ENCODE measurements at places on chromosomes 12 and 14. TPM values are rescaled to one million over a fixed set of nuclear protein-coding genes. Genes with fewer than 3 reads are reported as not detected.

DNA sequence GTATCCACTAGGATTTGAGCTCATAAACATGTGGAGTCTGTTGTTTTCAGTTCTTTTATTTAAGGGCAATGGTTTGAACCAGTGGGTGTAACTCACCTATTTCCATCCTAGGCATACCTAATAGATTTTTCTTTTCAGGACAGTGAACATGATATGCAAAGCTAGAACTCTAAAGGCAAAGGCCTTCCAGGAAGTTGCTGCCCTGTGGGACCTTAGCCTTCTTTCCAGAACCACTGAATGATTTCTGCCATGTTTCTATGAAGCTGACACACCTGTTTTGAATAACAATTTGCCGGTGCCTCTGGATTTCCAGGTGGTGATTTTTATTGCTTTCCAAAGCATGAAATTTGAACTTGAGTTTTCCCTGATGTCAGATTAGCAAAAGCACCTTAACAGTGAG is 372.9 kb upstream of the FAR2 start:
- H3K4me1 ChIP-seq, result no peaks in the 10 kb centered on the region
- H3K4me3 ChIP-seq, result no peak overlapping the region
- H3K27me3 ChIP-seq, result peaks cover under 1% of the 10 kb centered on the region
- no peak for DNase-seq
- H3K36me3 ChIP-seq, result no peaks in the 10 kb centered on the region

DNA sequence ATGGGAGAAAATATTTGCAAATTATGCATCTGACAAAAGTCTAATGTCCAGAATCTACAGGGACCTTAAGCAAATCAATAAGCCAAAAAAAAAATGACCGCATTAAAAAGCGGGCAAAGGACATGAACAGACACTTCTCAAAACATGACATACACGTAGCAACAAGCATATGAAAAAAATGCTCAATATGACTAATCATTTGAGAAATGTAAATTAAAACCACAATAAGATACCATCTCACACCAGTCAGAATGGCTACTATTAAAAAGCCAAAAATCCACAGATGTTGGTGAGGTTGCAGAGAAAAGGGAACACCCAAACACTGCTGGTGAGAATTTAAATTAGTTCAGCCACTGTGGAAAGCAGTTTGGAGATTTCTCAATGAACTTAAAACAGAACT is 16.1 kb downstream of the PAWR start:
- H3K4me3 ChIP-seq, result no peak overlapping the region
- no peaks in the 10 kb centered on the region for H3K36me3 ChIP-seq
- DNase-seq, result no peak
- no peaks in the 10 kb centered on the region for H3K4me1 ChIP-seq
- no peak overlapping the region for H3K27ac ChIP-seq
- H3K27me3 ChIP-seq, result peaks cover 12% of the 10 kb centered on the region

GRCh38 chr14:24280797-24281460 is 9.5 kb upstream of the RABGGTA start:
- H3K4me1 ChIP-seq, result peaks cover 38% of the 10 kb centered on the region
- H3K36me3 ChIP-seq, result peaks cover 3% of the 10 kb centered on the region
- H3K27me3 ChIP-seq, result no peaks in the 10 kb centered on the region
- H3K27ac ChIP-seq, result no peak overlapping the region
- no peak for DNase-seq
- H3K4me3 ChIP-seq, result no peak overlapping the region

GRCh38 chr12:90653040-90653439 is 301.9 kb downstream of the CCER1 start:
- DNase-seq, result no peak
- H3K36me3 ChIP-seq, result no peaks in the 10 kb centered on the region
- H3K27ac ChIP-seq, result no peak overlapping the region

DNA sequence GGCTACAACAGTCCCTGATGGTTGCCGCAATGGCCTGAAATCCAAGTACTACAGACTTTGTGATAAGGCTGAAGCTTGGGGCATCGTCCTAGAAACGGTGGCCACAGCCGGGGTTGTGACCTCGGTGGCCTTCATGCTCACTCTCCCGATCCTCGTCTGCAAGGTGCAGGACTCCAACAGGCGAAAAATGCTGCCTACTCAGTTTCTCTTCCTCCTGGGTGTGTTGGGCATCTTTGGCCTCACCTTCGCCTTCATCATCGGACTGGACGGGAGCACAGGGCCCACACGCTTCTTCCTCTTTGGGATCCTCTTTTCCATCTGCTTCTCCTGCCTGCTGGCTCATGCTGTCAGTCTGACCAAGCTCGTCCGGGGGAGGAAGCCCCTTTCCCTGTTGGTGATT is 16.9 kb downstream of the GPRC5A start:
- no peaks in the 10 kb centered on the region for H3K36me3 ChIP-seq
- no peak for DNase-seq
- no peak overlapping the region for H3K27ac ChIP-seq

FAM186B gene
- total RNA-seq, result not detected

KRT85 gene
- not detected for total RNA-seq

Measured in activated CD4-positive, alpha-beta memory T cell treated with anti-CD3 and anti-CD28 coated beads for 36 hours (primary cell).